Left lobe of liver (tissue), 2 donors: ENCODE measurements at places on chromosomes 1 and 21.

GRCh38 chr21:33259428-33259827 is 6.7 kb upstream of the IL10RB start:
- no peak for DNase-seq

GRCh38 chr1:178066296-178066907 is 27.5 kb upstream of the RASAL2 start:
- no peak for DNase-seq

DNA sequence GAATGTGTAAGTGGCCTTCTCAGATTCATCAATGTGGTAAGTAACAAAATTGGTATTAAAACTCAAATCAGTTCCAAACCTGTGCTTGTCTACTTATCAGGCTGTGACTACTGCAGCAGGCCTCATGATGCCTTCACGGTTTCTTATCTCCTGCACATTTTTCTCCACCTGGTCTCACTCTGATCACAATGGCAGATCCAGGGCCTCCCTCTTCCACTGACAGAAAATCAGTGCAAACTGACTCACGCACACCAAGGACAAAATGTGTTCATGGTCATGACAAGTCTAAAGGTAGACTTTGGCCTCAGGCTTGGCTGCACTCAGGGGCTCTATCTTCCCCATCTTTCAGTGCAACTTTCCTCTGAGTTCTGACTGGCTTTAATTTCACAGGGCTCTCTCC is 56.7 kb upstream of the ATP1A1 start:
- no peak for DNase-seq

DNA sequence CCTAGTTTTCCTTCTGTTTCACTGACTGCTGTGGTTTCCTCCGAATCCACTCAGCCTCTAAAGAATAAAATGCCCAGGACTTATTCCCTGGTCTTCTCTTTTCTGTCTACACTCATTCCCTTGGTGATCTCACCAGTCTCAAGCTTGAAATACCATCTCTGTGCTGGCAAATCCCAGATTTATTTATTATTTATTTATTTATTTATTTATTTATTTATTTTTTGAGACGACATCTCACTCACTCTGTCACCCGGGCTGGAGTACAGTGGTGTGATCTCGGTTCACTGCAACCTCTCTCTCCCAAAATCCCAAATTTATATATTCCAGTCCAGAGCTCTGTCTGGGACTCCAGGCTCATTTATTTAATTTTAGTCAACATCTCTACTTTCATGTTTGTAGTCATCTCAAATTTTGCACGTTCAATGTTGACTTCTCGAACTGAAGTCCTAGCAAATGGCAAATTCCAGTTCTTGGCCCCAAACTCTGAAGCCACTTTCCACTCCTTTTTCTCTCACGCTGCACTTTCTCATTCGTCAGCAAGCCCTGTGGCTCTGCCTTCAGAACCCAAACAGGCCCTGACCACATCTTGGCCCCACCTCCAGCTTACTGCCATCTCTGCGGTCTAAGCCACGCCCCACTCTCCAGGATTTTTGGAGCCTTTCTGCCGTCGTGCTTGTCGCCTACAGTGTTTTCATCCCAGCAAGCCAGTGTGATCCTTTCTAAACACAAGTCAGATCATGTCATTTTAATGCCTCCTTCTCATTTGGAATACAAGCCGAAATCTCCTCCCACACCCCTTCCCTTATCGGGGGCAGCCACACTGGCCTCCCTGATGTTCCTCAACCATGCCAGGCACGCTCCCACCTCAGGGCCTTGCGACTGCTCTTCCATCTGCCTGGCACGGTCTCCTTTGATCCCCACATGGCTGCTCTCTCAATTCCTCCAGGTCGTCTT is 14.2 kb upstream of the TENT5B start:
- DNase-seq: no peak

- no peak for DNase-seq
These were observed 22.1 kb downstream of the IFFO2 start for GRCh38 chr1:18934205-18935000.

DNA sequence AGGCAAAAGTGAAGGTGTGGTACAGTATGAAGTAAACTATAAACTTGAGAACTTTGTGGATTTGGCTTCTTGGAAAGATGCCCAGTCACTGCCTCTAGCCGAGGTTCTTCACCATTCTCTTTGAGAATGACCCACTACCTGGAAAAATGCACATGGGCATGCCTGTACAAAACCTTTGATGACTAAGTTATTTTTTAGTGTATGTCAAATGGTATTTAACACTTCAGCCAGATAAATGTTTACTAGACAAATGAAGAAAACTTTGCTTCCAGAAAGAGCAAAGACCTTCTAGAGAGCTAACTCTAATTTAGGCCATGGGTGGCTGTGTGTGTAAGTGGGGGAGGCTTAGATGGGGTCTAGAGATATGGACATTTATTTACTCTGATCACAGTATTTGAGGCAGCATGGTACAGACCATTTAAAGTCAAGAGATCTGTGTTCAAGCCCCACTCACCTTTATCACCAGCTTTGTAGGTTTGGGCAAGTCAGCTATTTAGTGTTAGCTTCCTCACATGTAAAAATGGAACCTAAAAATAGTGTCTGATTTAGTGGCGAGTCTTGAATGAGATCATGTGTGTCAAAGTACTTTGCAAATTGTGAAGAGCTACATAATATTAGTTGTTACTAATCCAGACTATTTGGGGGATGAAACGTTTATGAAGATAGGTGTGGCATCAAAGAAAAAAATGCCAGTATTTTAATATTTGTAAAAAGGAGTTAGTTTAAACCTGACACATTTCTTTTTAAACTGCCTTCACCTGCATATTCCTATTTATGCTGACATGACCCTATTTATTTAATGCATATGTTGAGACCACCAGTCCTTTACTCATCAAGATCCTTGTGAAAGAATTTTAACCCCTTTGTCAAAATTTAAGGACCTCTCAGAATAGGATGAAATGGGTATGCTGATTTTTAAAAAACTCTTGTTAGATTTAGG is 20.2 kb downstream of the NFYC start:
- no peak for DNase-seq

- DNase-seq: no peak
These were observed 8.4 kb upstream of the SLC19A1 start for GRCh38 chr21:45550522-45551210.

- no peak for DNase-seq
These were observed 15.3 kb downstream of the KLHDC7A start for GRCh38 chr1:18496056-18496455.

GRCh38 chr1:27011058-27011764 is 1.4 kb downstream of the TENT5B start:
- no peak for DNase-seq

GRCh38 chr1:236425031-236425663 is 31.1 kb downstream of the EDARADD start:
- DNase-seq: no peak

DNA sequence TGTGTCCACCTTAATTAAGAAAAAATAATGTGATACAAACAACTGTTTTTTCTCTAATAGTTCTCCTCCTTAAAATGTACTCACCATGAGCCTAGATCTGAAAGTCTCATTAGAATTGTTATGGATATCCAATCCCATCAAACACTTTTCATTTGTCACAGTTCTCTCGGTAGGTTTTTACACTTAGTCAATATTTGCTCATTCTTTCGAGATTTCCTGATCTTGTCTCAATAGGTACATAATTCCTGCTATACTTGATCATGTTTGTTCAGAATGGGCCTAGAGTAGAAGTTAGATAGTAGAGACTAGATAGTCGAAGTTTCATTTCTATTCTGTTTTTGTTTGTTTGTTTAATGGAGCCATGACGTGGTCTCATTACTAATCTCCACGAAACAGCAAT is 2005.7 kb downstream of the NCAM2 start:
- no peak for DNase-seq

DNA sequence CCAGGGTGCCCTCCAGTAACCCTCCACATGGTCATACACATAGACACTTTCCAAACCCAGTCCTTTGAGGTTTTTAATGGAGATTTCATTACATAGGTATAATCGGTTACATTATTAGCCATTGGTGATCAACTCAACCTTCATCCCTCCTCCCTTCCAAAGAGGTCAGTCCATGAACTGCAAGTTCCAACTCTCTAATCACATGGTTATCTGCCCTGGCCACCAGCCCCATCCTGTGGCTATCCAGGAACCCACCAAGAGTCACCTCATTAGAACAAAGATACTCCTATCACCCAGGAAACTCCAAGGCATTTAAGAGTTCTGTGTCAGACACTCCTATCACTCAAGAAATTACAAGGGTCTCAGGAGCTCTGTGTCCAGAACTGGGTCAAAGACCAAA is 12.2 kb downstream of the ATP1A4 start:
- no peak for DNase-seq

- no peak for DNase-seq
These were observed 7.7 kb downstream of the ZBTB21 start for GRCh38 chr21:42002421-42002958.

DNA sequence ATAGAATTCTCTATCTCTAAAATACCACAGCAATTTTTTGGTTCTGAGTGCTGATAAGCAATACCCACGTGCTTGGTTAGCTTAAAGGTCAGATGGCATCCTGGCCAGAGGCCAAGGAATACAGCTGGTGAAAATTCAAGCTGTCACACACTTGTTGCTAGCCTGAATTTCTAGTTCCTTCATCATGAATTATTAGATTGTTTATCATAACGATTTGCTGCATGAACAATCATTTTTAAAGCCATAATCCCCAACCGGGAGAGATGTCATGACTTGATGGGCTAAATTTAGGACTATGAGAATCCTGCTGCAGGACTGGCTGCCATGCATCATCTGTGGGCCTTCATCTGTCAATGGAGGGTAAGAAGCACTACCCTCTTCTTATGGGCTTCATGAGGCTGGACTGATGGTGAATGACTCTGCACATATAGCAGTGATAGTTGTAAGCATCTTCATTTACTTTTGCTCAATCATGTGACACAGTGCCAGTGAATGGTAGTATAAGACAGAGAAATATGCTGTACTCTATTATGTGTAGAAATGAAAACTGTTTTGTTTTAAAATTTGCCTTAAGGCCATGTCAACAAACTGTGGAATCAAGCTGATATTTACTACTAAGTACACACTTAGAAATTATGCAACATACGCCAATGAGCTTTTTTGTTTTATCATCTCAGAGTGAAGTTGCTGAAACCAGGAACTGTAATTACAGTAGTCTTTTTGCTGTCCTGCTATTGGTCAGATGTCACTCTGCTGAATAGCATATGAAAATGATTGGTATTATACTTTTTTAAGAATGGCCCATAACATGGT is 80.5 kb upstream of the RALGPS2 start:
- DNase-seq: peak; percentile 85

DNA sequence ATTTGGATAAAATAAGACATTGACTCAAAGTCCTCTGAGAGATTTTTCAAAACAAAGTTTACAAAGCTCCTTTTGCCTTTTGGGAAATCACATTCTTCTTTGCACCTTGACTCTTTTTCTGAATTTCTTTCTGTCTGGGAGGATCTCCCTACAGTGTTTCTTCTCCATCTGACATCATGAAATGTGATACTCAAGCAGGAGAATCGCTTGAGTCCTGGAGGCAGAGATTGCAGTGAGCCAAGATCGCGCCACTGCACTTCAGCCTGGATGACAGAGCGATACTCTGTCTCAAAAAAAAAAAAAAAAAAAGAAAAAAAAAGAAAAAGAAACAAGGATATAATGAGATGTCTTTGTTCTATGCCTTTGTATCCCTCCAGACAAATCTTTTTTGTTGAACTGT is 13.3 kb upstream of the GRIK1 start:
- DNase-seq: no peak

DNA sequence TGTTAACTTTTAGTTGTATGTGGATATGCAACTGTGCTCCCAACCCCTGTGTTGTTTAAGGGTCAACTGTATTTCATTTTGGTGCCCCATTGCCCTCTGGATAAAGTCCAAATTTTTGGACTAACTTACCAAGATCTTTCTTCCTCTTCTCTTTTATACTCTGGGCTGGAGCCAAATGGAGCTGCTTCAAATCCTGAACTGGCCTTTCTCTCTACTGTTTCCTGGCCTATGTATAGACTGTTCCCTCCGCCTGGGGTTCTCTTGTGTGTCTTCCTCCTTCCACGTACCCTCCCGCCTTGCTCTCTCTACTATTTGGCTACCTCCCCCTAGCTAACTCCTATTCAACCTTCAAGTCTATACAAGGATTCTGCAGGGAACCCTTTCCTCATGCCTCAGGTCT is 8.4 kb upstream of the CDC14A start:
- no peak for DNase-seq

GRCh38 chr1:43621861-43622260 is 28.1 kb upstream of the KDM4A start:
- DNase-seq: no peak

DNA sequence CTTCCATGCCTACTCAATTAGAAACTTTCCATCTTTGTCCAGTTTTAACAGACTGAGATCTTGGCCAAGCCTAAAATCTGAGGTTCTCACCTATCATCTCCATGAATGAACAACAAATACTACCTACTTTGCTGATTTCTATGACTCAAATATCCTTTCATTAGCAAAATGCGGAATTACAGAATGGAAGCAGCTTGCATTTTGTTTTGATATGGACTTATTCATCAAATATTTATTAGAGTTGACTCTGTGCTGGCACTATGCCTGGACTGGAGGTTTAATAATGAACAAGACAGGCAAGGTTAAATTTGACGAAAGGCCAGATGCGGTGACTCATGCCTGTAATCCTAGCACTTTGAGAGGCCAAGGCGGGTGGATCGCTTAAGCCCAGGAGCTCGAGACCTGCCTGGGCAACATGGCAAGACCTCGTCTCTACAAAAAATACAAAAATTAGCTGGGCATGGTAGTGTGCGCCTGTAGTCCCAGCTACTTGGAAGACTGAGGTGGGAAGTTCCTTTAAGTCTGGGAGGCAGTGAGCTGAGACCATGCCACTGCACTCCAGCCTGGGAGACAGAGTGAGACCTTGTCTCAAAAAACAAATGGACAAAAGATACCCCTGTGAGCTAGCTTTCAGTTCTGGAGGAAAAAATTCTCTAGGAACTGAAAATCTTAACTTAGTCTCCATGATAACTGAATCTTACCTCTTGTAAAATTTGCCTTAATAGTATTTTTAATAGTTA is 29.4 kb upstream of the SOD1 start:
- DNase-seq: peak; percentile 81

- DNase-seq: no peak
These were observed 151.0 kb downstream of the ST6GALNAC3 start for GRCh38 chr1:76225526-76225925.

- no peak for DNase-seq
These were observed 352.5 kb downstream of the NUF2 start for GRCh38 chr1:163674236-163674635.

DNA sequence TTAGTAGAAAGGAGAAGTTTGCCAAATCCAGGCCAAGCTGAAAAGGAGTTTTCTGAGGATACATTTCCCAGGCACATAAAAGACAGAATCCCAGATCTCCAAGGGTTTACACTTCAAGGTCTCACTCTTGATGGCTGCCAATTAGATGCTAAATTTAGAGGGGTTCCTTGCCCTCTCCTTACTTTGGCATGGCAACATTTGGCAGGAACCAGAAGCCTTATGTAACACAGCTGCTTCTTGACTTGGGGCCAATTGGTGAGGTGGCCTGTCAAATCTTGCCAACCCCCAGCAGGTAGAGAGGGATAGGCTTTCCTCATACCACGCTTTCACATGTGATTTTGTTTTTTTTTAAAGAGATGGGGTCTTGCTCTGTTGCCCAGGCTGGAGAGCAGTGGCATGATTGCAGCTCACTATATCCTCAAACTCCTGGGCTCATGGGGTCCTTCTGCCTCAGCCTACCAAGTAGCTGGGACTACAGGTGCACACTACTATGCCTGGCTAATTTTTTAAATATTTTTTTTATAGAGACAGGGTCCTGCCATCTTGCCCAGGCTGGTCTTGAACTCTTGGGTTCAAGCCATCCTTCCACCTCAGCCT is 25.2 kb upstream of the NKAIN1 start:
- peak; percentile 65 for DNase-seq
